ENCODE measurements at places on chromosomes 7 and 10.

DNA sequence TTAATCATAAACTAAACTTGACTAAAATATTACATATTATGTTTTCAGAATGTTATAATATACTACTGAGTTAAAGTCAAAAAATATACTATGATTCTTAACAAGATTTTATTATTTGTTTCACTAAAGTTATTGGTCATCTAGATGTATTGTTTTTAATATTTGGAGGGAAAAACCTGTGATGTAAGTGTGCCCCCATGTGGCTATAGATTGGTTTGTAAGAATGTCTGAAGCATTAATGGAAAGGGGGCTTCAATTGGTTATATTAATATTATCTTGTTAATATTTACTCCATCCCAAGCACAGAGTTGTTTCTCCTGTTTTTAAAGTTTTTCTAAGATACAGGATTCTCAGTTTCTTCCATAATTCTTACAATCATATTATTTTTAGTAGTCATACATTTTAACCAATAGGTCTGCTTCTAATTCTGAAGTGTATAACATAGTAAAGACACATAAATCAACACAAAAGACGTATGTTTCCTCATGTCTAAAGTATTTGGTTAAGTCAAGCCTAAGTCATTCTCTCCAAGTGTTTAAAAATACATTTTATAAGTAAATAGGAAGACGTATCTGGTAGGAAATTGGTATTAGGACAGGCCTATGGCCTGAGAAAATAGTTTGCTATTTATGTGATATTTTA, 58.0 kb downstream of the GNAT3 start:
- DNase-seq = no peak

GRCh38 chr10:28946479-28946878, 269.2 kb downstream of the BAMBI start:
- DNase-seq = no peak

GRCh38 chr10:36840788-36841187, 284.6 kb upstream of the ANKRD30A start:
- no peak for DNase-seq

GRCh38 chr10:372566-372965, 237.3 kb downstream of the ZMYND11 start:
- DNase-seq = no peak

DNA sequence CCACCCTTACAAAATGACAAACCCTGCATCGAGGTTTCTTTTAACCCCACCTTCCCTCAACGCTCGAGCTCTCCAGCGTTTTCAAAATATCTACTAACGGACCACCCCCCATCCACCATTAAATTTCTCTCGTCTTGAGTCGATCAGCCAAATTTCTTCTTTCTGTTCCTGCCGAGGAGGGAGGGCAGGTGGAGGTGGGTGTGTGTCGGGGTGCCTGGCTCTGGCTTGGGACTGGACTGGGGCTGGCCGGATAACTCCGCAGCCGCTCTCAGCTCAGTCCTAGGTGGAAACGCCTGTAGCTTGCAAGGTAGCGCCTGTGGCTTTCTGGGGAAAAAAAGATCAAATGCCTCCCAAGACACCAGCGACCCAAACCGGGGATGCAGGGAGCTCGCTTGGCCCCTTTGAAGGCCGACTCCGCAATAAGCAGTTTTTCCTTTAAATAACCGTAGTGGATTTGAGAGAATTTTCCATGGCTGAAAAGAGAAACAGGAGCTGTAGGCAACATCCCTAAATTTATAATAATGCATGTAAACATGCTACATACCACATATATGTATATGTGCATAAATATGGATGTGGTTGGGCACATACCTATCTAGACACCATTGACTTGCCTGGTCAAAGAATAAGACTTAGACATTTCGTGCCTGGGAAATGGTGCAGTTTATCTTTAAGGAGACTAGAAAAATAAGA, 1.9 kb upstream of the TMEM178B start:
- DNase-seq = no peak

- DNase-seq = no peak
Measured at GRCh38 chr10:70674560-70675495, 2.5 kb downstream of the ADAMTS14 start.

DNA sequence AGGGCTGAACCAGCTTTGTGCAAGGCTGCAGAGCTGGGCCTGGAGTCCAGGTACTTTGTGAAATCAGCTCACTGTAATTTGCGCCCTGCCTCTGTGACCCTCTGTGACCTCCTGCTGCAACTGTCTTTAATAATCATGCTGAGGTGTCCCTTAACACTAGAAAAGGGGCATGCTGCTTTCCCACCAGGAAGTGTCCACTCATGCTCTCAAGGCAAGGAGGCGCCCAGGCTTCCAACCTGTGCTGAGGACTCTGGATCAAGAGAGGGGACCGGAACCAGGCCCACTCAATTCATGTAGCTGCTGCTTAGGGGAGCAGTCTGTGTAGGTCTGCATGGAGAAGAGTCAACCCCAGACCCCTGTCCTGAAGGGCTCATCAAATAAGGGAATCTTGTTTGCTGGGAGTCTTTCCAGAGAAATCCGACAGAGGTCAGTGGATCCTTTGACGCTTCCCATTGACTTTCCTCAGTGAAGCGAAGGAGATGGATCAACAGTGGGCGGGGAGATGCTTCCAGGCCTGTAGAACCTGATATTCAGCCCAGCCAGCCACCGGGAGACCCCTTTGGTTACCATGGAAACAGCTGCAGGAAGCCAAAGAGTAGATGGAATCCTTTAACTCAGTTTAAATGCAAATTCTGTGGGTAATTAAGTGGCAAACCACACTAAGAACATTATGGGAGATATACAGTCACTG, 945.9 kb downstream of the GRID1 start:
- no peak for DNase-seq

DNA sequence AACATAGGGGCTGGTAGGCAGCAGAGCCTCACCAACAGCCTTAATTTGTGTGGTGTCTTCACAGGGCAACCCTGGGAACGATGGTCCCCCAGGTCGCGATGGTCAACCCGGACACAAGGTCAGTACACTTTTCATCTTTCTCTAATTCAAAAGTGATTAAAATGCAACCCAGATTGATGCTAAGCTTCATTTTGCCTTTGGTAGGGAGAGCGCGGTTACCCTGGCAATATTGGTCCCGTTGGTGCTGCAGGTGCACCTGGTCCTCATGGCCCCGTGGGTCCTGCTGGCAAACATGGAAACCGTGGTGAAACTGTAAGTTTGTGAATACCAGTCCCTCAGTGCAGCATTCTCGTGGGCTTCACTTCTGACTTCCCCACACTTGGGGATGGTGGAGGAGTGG, 30.9 kb downstream of the COL1A2 start:
- no peak for DNase-seq

DNA sequence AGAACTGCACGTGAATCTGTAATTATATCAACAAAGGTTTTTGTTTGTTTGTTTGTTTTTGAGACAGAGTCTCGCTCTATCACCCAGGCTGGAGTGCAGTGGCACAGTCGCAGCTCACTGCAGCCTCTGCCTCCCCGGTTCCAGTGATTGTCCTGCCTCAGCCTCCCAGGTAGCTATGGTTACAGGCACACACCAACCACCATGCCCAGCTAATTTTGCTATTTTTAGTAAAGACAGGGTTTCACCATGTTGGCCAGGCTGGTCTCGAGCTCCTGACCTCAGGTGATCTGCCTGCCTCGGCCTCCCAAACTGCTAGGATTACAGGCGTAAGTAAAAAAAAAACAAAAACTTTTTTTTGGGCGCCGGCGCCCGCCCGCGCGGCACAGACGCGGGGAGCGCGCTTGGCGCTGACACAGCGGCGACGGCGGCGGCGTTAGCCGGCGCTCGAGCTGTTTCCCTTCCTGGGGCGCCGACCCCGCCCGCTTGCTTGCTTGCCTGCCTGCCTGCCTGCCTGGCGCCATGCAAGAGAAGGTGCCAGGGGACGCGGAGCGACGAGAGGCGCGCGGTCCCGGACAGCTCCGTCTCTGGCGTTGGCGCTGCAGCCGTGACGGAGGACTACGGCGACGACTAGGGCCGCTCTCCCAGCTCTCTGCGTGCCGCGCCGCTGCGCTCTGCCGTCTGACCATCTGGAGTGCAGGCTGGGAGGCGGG, 171.4 kb upstream of the NUPR2 start:
- no peak for DNase-seq

DNA sequence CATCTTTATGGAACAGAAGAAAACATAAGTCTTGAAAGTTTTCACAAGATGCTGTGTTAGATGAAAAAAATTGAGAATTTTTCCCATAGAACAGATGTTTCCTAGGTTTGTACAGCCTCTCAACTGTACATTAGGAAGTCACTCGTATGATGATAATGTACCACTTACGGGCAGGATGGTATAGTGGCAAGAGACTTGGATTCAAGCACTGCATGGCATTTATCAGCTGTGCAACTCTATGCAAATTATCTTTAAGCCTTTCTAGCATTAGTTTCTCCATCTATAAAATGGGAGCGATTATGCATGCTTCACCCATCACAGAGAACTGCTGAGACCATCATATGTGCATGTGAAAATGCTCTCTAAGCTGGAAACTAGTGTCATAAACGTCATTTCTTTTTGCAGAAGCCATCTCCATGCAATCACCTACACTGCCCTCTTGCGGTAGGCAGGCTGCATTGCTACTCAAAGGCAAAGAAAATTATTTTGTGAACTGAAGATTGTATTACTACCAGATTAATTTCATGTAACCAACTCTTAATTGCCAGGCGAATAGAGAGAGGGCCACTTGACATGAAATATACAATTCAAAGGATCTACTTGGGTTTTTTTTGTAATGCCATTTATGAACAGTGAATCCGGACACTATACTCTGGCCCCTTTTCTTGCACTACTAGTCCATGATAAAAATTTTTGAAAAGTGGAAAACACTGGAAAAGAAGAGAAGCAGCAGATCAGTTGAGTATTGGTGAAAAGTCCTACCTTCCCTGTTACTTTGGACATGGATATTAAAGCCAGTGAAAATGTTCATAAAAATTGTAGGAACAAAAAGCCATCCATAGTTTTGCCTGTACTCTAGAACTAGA, 102.3 kb downstream of the JAZF1 start:
- peak; percentile 22 for DNase-seq

DNA sequence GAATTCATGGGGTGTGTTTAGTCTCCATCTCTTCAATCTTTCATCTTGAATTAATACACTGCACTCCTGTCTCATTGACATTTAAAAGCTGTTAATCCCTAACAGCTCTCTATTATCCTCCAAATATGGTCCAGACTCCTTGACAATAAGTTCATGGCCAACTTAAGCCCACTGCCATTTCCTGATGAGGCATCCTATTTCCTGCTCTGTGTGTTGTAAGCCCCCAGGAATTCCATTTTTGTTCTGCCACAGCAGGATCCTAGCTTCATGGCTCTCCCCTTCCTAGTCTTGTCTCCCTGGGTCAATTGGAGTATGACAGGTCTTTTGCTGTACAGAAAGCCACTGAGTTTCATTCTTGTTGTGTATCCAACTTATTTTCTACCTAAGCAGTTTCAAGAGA, 218.8 kb downstream of the OTUD1 start:
- DNase-seq = no peak

DNA sequence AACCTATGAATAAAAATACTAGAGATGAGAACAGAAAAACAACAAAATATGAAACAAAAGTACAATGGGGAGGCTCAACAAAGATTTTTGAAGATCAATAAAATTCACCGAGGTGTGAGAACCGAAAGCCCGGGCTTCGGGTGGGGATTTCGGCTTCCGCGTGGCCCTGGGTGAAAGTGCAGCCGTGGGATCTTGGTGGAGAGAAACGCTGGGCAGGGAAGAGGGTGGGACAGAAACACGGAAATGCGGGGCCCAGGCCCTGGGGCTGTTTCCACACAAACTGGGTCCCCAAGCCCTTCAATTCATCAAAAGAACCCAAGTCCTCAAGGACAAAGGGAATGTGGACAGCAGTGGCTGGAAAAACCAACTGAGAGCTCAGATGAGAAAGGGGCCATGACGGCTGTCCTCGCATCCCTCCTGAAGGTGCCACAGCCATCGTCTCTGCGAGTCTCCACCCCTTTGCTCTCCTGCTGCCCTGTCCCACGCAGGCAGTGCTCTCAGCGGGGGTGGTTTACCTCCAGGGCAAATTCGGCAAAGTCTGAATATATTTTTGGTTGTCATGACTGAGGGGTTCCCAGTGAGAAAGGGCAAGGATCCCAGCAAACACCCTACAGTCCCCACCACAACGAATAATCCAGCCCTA, 19.7 kb downstream of the FOXL3 start:
- no peak for DNase-seq

GRCh38 chr10:92208736-92209135, 82.1 kb downstream of the CPEB3 start:
- DNase-seq = no peak

DNA sequence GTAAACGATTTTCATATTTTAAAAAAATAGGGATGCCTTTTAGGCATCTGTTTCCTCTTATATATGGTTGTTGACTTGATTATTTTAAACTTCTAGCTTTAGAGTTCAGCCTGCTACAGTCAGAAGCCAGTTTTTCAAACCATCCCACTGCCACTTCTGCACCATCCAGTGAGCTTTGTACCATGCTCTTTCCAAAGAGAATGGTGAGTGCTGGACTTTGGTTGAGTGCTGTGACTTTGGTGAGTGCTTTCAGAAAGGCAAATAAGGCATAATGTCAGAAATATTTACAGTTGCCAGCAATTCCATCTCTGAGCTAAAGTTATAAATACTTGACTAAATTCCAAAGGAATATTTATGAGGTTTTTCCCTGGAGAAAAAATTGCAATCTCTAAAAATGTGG, 117.4 kb downstream of the IPMK start:
- no peak for DNase-seq
